ENCODE measurements at places on chromosomes 6 and 20. TPM values are rescaled to one million over a fixed set of nuclear protein-coding genes. Genes with fewer than 3 reads are reported as not detected.

NT5E gene
- total RNA-seq, result 55.4 TPM

BIRC7 gene
- not detected for total RNA-seq

CTSZ gene
- total RNA-seq, result 122 TPM

ZBTB9 gene
- total RNA-seq, result 3.1 TPM

HLA-DQB2 gene
- not detected for total RNA-seq

PNLDC1 gene
- not detected for total RNA-seq

FAM217A gene
- total RNA-seq, result not detected

PTCRA gene
- not detected for total RNA-seq

CALHM4 gene
- not detected for total RNA-seq

IL17A gene
- not detected for total RNA-seq

SLC22A2 gene
- total RNA-seq, result not detected

DOP1A gene
- total RNA-seq, result 11.2 TPM

ANGPT4 gene
- total RNA-seq, result not detected

SMPDL3A gene
- 7.4 TPM for total RNA-seq

CD40 gene
- total RNA-seq, result 7.8 TPM

RUNX2 gene
- total RNA-seq, result 0.72 TPM

SLC22A23 gene
- 13.9 TPM for total RNA-seq

PLN gene
- total RNA-seq, result not detected

CD93 gene
- 7.8 TPM for total RNA-seq

KCNQ5 gene
- 0.36 TPM for total RNA-seq

OR2J3 gene
- total RNA-seq, result not detected

ZSWIM3 gene
- total RNA-seq, result 6.1 TPM

IL20RA gene
- total RNA-seq, result not detected

F13A1 gene
- not detected for total RNA-seq

ATP9A gene
- total RNA-seq, result 8.1 TPM

PAX1 gene
- total RNA-seq, result not detected

RHAG gene
- not detected for total RNA-seq

SNX5 gene
- total RNA-seq, result 50.5 TPM

ZNF165 gene
- total RNA-seq, result 0.16 TPM

FOXA2 gene
- total RNA-seq, result not detected

SIRPB1 gene
- total RNA-seq, result 2.2 TPM

TNNC2 gene
- not detected for total RNA-seq

TRAPPC3L gene
- total RNA-seq, result not detected

SULF2 gene
- total RNA-seq, result 12.3 TPM

MYBL2 gene
- total RNA-seq, result 9.4 TPM

TMEM244 gene
- not detected for total RNA-seq

RNF39 gene
- not detected for total RNA-seq

CRIP3 gene
- total RNA-seq, result not detected
